ENCODE measurements at places on chromosomes 16 and 17.

DNA sequence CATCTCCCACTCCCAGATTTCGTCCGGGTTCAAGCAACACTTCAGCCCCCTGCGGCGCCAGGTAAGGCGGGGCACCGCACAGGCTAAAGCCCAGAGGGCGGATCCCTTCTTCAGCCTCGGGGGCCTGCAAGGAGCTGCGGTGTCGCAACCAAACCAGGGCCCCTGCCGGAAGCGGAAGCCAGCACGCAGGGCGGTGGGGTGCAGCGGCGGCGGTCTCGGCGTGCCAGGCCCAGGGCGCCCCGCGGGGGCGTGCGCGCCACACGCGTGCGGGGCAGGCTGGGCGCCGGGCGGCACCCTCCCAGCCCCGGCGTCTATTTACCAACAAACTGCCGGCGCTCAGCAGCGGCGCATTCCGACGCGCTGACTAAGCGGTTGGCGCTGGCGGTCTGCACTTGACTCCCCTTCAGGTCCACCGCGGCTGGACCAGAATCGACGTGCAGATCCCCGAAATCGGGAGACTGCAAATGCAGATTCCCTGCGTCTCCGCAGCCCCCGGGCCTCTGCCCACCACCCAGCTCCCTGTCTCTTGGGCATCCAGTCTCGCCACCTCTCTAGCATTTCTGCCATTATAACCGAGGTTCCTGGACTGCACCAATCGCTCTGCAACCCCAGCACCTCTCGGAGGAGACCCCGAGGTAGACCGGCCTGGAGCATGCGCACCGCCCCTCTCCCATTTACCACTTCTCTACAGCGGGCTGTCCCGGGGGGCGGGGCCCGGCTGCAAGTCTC lies 421 bp upstream of the DLX4 start:
- peak; percentile 87 for DNase-seq

DNA sequence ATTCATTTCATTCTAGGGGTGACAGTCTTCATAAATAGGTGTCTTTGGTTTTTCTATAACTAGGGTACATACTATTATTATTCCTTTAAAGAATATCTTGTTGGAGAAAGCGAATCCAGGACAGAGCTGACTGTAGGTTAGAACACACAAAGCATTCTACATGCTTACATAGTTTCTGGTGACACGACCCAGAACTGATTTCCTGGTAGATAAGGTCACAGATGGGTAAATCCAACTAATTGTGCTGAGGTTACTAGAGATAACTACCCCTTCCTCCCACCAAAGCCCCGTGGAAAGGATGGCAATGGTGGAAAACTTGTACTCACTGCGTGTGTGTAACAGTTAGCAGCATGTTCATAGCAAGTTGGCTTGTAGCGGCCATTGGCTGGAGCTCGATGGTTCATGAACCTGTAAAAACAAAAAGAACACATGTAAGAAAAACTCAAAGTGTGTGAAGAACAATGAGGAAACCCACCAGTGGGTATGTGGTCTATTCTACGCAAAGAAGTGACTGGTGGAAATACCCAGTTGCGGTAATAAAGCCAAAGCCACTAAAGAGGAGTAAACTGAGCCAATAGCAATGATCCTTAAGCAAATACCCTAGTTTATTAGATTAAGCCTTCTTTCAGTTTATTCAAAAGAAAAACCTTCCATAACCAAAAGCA lies 7.7 kb downstream of the MMD start:
- no peak for DNase-seq

DNA sequence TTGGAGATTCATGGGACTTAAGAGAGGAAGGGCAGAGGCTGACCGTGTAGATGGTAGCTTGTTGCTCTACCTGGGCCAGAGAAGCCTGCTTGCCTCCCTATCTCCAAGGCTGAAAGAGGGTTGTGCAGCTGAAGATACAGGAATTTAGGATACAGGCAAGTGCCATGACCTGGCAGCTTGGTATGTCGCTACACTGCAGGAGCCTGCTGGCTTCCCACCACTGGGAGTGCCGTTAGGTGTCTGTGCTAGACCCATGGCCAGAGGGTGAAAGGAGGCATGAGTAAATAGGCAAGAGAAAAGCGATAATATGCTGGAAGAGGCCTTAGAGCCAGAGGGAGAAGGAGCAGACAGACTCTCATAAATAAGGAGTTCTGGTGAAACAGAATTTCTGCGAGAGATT lies 10.6 kb downstream of the NAA60 start:
- no peak for DNase-seq

DNA sequence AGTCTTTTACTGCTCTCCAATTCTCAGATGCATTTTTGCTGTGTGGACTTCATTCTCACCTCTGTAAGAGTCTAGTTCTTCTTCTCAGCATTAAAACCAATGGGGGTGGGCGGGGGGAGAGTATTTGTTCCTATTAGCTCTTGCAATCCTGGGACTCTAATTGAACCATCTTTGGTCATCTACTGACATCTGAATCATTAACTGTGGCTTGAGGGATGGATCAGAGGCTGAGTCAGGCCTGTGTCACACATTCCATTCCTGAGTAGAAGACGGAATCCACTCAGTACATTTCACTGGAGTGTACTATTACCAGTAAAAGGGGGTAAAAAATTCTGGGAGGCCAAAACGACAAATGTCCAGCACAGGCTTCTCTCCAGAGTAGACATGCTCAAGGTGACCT lies 12.8 kb upstream of the ZNF23 start:
- DNase-seq: no peak

GRCh38 chr17:9244066-9245052 lies 223.0 kb downstream of the NTN1 start:
- no peak for DNase-seq

- DNase-seq: no peak
Observed at GRCh38 chr17:79031996-79032875, 8.3 kb downstream of the C1QTNF1 start.

GRCh38 chr17:72614871-72615626 lies 477.4 kb downstream of the SLC39A11 start:
- no peak for DNase-seq

GRCh38 chr17:46822388-46822921 lies 4.0 kb upstream of the WNT3 start:
- DNase-seq: peak; percentile 64

- DNase-seq: no peak
Observed at GRCh38 chr17:42849451-42850181, 1.4 kb upstream of the AOC3 start.

DNA sequence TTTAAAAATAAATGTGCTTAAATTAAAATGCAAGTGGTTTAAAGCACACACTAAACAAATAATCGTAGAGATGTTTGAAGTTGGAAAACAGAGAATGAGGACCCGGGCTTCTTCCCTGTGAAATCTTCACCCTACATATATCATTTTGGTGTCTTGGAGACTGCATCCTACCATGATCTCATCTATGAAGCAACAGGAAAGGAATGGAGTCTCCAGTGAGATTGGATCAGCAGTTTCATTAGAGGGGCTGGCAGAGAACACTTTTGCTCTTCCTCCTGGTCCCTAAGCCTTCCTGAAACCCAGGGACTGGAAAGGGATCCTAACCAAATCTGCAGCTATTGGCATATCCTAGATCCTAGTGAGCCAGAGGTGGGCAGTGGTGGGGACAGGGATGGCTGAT lies 85.0 kb downstream of the GRIN2A start:
- DNase-seq: no peak

DNA sequence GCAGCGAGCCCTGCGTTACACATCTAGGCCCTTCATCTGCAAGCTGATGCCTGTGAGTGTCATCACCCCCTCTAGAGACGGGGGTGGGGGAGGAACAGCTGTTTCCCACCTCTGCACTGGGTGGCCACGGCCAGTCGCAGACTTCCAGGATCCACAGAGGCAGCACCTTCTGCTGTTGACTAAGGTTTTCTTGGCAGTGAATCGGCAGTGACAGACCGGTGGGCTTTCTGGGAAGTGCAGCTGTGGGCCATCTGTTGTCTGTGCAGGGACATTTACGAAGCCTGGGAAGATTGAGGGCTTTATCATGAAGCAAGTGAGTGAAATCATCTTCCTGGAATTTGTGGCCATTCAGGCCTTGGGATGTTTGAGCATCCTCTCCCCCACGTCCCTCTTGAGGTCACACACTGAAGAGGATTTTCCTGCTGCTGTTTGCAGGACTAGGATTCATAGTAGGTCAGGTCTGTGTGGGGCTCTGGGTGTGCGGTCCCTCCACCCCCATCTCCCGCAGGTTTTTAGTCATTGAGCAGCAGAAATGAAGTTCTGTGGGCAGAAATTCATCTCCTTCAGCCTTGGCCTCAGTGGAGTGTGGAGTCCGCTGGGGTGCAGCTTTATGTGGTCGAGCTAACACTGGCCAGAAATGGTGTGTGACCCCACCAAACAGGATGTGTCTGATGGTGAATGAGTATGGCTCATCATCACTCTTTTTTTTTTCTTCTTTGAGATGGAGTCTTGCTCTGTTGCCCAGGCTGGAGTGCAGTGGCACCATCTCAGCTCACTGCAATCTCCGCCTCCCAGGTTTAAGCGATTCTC lies 12.0 kb downstream of the PGS1 start:
- no peak for DNase-seq

- DNase-seq: no peak
Observed at GRCh38 chr17:29364691-29365090, 25.5 kb upstream of the TAOK1 start.

DNA sequence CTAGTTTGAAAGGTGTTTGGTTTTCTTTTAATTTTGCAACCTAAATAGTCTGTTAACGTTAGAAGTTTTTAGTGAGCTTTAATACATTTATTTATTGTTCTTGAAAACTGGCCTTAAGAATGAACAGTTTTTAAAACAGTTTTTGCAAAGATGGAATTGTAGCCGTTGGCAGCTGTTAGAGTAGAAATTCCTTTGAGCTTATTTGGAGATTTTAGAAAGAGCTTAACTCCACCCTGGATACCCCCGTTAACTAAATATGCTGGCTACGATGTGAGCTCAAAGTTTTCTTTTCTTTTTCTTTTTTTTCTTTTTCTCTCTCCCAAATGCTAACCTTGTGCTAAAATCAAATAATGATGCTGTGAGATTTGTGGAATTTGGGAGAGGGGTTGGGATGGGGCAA lies 75.2 kb downstream of the COX10 start:
- DNase-seq: no peak

DNA sequence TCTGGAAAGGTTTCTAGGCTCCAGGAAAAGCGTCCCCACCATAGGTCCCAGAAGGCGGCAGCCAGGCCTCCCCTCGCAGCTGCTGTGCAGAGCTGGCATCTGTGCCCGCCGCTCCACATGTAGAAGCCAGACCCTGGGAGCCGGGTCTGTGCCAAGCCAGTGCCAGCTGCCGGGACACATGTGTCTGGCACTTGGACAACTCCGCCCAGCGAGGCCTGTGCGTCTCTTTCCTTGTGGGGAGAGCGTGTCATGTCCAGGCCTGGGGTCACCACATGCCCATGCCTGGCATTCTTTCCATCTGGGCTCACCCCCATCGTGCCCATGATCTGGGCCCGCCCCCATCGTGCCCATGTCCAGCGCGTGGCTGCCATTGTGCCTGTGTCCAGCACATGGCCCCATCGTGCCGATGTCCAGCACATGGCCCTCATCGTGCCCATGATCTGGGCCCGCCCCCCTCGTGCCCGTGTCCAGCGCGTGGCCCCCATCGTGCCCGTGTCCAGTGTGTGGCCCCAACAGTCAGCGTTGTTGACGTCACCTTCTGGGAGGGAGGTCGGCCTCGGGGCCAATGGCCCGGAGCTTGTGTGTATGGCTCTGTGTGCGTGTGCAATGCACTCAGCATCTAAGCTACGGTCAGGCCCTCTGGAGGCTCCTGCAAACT lies 13.3 kb upstream of the ACSF3 start:
- no peak for DNase-seq

GRCh38 chr17:78112518-78113471 lies 15.8 kb downstream of the TMC6 start:
- DNase-seq: peak; percentile 86

DNA sequence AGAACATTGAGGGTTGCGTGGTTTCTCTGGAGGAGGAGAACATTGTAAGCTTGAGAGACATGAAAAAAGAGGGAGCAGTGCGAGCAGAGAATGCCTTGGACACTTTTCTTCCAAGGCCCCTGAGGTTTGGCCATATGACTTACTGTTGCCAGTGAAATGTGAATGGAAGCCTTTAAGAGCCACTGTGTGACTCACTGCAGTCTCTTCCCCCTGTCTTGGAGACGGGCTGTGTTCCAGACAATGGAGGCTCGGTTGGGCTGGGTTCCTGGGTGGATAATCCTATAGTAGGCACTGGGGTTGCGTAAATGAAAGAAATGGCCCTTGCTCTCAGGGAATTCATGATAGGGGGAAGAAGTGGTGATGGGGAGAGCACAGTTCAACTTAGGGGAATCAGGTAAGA lies 75.5 kb downstream of the SHISA9 start:
- DNase-seq: no peak

DNA sequence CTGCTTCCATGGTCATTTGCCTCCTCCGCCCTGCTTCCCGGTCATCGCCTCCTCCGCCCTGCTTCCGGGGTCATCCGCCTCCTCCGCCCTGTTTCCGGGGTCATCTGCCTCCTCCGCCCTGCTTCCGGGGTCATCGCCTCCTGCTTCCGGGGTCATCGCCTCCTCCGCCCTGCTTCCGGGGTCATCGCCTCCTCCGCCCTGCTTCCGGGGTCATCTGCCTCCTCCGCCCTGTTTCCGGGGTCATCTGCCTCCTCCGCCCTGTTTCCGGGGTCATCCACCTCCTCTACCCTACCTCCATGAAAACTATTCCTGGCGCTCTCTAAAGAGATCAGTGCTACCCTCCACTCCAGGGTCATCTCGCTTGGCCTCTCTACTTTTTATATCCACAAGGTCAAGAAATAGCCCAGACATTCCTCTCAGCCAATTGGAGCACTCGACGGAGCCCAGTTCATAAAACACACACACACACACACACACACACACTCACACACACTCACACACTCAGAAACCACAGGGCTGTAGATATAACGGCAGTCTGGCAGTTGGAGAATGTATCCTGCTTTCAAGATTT lies 44.8 kb downstream of the TRARG1 start:
- DNase-seq: no peak

- peak; percentile 30 for DNase-seq
Observed at GRCh38 chr17:79548116-79548515, 62.7 kb downstream of the RBFOX3 start.

DNA sequence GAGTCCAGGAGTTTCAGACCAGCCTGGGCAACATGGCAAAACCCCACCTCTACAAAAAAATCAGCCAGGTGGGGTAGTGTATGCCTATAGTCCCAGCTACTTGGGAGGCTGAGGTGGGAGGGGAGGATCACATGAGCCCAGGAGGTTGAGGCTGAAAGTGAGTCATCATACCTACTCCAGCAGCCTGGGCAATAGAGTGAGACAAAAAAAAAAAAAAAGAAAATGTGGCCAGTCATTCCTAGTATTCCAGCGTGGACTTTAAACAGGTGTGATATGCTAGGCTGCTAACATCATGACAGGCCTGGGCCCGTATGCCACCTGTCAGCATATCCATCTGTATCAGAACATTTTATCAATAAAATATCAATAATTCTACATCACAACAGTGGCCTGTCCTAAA lies 143.3 kb downstream of the AATF start:
- no peak for DNase-seq

DNA sequence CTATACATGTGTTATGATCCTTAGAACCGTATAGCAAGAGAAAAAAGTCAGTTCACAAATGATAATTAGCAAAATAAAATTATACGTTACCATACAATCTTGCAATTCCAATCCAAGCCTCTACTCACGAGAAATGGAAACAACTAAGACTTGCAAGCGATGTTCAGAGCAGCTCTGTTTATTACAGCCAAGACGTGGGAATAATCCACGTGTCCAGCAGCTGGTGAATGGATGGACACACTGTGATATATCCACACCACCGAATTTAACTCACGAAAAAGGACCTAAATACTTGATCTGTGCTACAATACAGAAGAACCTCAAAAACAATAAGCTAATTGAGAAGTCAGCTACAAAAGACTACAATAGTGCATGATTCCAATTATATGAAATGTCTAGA lies 88.1 kb downstream of the ADCY9 start:
- DNase-seq: no peak

Measured in lower lobe of right lung (tissue), 2 donors.